NCI-H1436 (cell line): ENCODE measurements at places on chromosomes 16 and 17.

DNA sequence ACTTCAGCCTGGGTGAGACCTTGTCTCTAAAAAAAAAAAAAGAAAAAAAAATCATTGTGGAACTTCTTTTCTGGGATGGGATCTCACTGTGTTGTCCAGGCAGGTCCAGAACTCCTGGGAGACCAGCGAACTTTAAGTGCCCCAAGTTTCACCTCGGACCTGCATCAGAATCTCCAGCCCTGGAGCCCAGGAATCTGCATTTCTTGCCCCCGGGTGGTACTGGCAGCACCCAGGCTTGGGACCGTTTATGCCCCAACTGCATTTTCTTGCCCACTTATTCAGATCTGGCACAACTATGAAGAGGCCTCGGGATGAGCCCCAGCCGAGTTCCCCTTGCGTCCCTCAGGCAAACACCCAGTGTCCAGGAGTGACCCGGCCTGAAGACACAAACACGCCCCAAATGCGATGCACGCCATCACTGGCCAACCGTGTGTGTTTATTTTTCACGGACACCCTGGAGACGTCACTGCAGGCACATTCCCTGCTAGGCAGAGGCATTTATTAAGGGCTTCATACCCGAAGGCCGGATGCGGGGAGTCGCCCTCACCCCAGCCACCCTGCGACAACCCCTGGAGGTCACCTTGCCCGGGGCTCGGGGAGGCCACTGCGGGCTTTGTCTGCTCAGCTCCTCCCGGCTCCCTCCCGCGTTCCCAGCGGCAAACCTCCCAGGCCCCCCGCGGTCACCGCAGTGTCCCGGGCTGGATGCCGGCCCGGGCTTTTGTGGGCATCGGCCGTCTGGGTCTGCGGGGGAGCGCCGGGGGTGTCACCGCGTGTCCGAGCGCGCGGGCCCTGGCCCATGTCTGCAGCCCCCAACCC lies 684 bp upstream of the SPIRE2 start:
- DNase-seq: no peak

DNA sequence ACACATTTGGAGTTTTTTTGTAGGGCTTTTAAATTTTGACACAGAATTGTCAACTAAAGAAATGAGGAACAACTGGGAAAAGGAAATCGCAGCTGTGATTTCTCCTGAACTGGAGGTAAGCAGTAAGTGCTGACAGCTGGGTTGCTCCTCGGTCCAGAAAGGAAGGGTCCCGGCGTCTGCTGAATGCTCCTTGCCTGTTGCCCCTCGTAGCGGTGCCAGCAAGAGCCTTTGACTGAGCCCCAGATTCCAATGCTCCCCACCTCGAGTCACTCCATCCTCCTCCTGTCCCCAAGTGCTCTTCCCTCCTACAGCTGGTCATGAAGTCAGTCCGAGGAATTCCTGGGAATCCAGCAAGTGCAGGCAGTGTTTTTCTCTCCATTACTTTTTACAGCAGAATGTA lies 32.0 kb upstream of the ENDOV start:
- DNase-seq: no peak

DNA sequence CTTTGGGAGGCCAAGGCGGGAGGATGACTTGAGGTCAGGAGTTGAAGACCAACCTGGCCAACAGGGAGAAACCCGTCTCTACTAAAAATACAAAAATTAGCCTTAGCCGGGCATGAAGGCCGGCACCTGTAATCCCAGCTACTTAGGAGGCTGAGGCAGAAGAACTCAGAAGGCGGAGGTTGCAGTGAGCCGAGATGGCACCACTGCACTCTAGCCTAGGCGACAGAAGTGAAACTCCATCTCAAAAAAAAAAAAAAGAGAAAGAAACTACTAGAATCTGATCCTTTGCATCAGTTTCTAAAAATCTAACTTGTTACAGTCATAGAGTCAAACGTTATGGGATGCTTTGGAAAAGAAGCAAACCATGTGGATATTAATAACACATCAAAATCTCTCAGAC lies 1.6 kb upstream of the PECAM1 start:
- no peak for DNase-seq

DNA sequence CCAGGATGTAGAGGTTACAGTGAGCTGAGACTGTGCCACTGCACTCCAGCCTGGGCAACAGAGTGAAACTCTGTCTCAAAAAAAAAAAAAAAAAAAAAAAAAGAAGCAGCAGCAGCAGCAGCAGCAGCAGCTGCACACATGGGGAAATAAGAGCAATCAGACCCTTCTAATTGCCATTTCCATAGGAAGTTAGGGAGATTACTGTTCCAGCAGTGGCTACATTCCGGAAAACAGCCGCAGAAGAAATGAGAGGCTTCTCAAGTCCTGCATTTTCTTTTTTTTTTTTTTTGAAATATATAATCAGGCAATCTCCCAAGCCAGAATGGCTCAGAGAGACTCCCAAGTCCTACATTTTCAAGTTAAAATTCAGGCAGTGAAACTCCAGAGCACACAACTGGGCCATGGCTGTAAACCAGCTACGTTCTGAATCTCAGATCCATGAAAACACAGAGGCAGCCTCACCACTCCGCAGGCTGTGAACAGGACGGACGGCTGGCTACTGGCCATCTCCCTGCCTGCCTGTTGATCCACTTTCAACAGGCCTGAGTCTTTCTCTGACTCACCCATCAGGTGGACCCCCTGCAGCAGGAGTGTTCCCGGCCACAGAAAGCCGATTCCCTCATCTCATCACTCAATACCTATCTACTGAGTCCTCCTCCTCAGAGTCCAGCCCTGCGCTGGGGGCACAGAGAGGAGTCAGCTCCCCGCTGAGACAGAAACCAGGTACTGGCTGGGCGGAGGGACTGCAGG lies 15.0 kb downstream of the TRPV1 start:
- no peak for DNase-seq

DNA sequence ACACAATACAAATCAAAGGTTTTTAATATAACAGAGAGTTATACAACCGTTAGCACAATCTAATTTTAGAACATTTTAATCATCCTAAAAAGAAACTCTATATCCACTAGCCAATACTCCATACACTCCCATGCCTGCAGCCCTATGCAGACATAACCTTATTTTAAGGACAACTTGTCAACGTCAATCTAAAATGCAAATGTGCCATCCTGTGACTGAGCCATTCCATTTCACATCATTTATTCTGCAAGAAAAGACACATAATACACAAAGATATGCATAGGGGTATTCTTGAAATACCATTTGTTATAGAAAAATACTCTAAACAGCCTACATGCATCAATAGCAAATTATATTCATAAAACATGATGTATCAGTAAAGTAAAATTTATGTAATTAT lies 106.7 kb downstream of the CEP112 start:
- DNase-seq: no peak

- peak; percentile 66 for DNase-seq
These were observed at the start of gene NTN3 for GRCh38 chr16:2471016-2471652. Gene NTN3, plus strand, starts transcription at chr16:2471297. Its CDS starts 405 bp downstream, at chr16:2471702.

DNA sequence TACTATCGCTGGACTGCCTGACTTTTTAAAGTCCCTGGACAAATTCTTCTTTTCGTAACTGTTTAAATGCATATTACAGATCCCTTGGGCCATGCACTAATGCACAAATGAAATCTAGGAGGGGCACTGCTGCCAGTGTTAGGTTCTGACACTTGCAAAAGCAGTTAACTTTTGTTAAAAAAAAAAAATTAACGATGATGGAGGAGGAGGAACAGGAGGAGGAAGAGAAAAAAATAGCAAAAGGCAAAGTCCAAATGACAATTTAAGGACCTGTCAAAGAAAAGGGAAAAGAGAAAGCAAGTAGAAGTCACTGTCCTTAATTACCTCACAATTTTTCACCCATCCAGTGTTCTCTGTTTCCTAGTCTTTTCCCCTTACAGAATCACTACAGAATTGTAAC lies 97.8 kb upstream of the CORO6 start:
- no peak for DNase-seq

DNA sequence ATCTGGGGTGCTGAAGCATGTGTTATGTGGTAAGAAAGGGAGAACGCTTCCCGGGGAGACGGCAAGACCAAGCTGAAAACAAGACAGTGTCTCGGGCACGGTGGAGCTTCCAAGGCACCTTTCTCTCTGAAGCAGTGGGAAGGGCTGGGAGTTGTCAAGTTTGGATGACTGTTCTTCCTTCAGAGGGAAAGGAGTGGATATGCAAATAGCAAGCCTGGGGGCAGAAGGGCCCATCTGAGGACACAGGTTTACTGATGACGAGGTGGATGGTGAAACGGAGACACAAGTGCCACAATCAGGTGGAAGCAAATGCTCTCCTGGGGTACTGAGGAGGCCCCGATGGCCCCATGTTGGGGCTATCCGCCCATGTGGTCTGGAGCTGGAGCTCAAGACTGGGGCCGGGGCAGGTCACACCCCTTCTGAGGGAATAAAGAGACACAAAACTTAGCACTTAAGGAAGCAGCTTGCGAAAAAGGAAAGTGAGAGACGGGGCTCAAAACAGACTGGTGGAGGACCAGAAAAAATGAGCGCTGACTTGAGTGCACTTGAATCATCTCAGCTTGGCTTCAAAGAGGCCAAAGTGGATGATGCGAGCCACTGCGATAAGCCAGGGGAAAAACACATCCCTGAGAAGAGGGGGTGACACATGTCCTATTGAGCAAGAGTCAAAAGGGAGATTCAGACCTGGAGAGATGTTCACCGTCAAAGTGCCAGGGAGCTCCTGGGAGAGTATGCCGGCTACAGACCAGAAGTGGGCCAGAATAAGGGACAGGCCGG lies 34.8 kb upstream of the MTSS2 start:
- no peak for DNase-seq

DNA sequence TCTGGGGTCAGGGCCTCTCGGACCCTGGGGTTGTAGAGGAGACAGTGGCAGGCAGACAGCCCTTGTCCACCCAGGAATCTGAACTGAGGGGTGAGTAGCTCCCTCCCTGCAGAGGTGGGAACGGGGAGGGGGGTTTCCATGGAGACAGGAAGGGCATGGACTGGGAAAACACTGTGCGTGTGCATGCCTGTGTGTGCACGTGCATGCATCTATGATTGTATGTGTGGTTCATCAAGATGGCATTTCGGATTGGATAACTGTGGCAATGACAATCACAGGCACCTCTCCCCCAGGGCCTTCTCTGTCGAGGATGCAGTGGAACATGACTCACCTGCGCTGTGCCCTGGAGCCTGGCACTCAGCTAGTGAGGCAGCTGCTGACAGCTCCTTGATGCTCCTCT lies 6.1 kb upstream of the CD300C start:
- DNase-seq: no peak
